Stimulated activated CD4-positive, alpha-beta T cell treated with anti-CD3 and anti-CD28 coated beads, Interleukin-15, amount 100 ng/mL, for 48 hours (primary cell): ENCODE measurements at places on chromosomes 16 and 17.
A peak's percentile ranks its signal among the peaks of the same experiment; 100 is the strongest.

DNA sequence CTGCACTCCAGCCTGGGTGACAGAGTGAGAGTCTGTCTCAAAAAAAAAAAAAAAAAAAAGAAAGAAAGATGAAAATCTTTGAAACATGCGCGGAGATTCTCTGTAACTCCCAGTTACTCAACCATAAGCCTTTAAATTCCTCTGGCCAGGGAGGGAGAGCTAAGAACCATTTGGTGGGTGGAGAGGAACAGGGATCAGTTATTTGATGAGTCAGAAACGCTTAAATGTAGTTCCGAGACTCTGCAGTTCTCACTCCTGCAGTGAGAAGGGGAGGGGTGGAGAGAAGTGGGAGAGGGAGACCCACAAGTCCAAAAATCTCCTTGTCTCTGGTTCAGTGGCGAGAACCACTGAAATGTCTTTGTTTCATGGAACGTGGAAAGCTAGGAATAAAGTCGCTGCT, 266.7 kb downstream of the SOX9 start:
- no peak for DNase-seq

DNA sequence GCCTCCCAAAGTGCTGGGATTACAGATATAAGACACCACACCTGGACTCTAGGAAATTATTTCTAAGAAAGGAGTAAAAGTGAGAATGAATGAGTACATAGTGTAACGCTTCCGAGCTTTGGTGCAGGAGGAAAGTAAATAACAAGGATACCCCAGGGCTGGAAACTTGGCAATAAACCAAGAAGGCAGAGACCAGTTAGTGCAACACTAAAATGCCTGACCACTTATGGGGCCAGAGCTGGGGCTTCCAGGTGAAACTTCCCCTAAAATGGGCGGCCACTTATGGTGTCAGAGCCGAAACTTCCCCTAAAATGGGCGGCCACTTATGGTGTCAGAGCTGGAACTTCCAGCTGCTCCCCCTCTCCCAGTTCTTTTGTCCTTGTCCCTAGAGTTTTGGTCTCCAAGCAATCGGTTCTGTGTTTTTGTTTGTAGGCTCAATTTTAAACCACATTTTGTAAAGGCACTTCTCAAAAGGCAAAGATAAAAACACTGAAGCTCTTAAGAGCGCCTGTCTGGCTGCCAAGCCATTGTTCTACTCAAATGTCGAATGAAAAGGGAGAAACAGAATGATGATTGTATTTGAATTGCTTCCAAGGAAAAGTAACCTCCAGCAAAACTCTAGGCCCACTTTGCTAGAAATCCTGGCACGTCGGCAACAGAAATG, 63.9 kb downstream of the NXN start:
- DNase-seq = no peak

- no peak for DNase-seq
Measured at GRCh38 chr17:29102741-29103181, 59.8 kb downstream of the PIPOX start.

GRCh38 chr17:807523-808294, 25.6 kb downstream of the MRM3 start:
- DNase-seq = no peak

DNA sequence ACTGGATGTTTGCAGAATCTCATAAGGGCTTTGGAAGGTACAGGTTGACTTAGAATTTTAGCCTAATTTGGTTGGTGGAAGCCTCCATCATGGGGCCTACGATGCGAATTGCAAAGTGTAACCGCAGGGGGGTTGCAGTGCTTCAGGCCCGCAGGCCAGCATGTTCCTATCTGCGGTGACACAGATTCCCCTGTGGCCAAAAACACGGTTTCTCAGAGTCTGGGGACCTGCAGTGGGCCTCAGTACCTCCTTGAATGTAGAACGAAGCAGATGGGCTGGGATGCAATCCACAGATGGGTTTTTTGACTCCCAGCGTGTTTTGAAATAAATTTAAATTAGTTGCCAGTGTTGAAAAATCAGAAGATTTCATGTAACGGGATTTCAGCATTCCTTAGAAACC, 34.7 kb downstream of the KIAA0513 start:
- DNase-seq = no peak

DNA sequence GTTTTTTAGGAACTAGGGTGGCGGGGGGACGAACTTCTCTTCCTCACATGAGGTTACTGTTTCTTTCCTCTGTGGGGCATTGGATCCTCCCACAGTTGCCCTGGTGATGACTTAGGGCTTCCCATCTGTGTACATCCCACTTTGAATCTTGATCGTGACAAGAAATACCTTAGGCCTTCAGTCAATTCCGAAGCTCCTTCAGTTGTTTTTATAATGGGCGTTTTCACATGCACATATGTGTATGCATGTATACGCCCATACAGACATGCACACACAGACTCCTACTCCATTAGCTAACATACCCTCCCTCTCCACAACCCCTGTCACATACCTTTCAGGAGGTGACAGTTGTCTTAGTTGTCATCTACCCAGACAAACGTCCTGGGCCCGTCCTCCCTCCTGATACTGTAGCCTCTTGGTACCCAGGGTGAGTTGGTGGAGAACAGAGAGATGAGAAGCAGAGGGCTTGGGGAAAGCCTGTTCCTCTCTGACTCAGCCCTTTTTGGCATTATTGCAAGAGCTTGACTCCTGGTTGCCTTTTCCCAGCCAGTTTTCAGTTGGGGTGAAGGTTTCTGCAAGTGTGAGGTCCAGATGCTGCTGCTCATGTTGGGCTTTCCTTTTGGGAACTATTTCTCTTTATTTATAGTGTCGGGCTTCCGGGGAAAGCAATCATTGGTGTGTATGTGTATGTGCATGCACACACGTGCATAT, 2.2 kb upstream of the AOC2 start:
- no peak for DNase-seq

DNA sequence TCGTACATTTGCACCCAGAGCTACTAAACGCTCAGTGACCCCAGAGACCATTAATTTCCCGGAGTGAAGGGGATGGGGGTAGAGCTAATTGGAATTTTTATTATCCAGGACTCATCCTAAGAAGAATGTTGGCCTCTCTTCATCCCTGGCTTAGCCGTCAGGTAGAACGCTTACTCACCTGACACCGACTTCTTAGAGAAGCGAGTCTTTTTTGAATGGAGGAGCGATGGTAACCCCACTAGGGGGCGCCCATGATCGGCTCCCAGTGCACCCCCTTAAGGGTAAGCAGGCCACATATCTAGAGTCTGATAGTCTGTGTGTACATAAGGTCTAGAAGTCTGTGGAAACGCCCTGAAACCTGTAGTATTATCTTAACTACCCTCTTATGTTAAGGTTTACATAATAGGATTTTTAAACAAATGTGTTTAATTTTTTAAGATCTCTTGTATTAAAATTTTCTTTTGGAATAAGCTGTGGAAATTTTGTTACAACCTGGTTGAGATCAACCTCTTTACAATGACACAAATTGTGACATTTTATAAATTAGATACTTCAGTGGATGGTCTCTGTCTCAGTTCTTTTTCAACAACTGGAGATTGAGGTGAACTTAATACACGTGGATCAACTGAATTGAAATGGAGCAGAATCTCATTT, 229.8 kb downstream of the CPPED1 start:
- DNase-seq = peak; percentile 55

GRCh38 chr17:6711081-6711674, 2.0 kb downstream of the SLC13A5 start:
- DNase-seq = no peak

GRCh38 chr17:60305141-60305540, 86.8 kb downstream of the USP32 start:
- DNase-seq = peak; percentile 7

DNA sequence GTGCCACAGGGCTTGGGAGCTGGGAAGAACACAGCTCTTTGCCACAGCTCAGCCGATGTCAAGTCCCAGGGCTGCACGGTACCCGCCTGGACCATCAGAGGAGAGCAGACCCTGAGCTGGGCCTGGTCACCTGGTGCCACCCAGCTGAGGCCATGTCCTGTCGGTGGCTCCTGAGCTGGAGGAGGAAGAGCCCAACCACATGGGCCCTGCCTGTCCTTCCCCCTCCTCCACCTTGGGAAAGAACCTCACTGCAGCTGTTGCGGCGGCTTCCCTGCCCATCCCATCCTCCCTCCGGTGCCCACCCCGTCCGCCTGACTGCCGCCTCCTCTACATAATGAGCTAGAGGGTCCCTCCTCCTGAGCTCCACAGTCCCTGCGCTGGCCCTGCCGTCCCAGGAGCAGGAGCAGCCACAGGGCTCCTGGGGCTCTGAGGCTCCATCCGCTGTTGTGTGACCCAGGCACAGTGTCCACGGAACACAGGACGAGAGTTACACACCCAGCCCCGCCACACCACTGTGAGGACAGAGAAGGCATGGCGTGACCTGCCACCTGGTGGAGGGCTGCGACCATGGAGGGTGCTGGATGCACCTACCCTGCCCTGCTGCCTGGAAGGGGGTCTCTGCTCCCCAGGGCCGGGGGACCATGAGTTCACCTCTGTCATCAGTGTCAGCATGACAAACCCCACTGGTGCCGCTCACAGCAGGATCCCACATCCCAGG, 21.4 kb upstream of the CHMP6 start:
- DNase-seq = no peak

- DNase-seq = no peak
Measured at GRCh38 chr17:57735230-57735629, 9.9 kb downstream of the CCDC182 start.

DNA sequence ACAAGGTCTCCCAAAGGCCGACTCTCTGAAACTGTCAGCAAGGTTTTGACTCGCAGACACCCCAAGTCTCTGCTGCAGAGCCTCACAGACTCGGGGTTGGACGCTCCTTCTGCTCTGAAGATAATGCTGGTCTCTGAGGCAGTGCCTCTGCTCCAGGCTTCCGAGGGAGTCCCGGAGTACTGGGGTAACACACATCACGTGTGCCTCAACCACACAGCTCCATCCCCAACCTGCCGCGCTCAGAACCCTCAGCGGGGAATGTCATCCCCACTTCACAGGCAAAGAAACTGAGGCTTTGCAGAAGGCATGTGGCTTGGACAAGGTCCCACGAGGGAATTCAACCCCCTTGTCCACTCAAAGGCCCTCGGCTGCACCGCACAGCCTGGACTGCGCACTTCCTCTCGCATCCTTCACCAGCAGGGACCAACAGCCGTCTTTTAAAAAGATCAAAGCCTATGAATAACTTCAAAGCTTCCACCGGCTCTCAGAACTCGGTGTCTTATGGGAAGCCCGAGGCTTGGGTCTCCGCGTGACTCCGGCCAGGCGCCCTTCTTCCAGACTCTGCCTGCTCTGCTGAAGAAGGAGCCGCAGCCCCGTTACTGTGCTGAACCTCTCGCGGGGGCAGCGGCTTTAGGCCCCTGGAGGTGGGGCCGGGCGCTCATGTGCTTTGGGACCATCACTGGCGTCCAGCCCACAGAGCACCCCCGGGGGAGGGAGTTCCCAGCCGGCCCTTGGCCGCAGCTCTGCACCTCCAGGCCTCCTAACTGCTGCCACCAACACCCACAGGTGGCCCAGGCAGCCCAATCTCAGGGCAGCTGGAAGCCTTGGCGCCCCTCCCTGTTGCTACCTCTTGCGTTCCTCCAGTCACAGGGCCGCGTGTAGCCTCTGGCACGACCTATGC, 2.2 kb downstream of the TMEM204 start:
- DNase-seq = no peak

- DNase-seq = no peak
Measured at GRCh38 chr17:29930409-29931010, 482 bp upstream of the SSH2 start.

- DNase-seq = no peak
Measured at GRCh38 chr17:28620010-28620409, 6.0 kb upstream of the RSKR start.

DNA sequence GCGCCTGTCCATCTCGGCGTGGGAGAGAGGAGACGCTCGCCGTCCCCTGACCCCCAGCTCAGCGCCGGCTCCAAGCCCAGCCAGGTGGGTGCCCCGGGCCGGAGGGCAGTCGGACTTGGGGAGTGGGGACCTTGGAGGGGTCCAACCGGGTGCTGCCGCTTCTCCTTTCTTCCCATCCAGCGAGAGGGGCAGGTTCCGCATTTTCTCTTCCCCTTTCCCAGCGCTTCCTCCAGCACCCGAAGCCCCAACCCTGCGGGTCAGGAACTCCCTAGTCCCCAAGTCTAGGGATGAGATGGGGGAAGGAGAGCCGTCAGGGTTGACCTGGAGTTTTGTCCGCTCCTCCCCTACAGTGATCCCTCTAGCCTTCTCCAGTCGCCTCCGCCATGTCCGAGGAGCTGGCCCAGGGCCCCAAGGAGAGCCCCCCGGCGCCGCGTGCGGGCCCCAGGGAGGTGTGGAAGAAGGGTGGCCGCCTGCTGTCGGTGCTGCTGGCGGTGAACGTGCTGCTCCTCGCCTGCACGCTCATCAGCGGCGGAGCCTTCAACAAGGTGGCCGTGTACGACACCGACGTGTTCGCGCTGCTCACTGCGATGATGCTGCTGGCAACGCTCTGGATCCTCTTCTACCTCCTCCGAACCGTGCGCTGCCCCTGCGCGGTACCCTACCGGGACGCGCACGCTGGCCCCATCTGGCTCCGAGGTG, at the start of gene OTOP2:
TSS of gene OTOP2 (plus strand) at position 24 of the 699 bp plus-strand sequence. CDS start at position 384, 360 bp downstream.
- DNase-seq = no peak

- DNase-seq = no peak
Measured at GRCh38 chr17:72518753-72519597, 398.2 kb downstream of the SOX9 start.

DNA sequence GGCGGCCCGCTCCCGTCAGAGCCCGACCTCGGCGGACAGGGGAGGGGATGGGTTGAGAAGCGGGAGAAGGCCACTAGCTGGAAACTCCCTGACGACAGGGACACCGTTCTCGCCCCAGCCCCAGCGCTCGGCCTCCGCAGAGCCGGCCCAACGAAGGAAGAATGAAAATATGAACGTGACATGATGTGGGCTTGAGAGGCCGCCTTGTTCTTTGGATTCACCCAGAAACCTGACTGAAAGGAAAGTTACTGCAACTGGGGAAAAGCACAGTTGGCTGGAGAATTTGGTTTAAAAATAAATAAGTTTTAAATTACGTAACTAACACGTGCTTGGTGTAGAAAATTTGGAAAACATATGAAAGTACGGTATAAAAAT, 21.1 kb downstream of the NPTX1 start:
- peak; percentile 36 for DNase-seq

- no peak for DNase-seq
Measured at GRCh38 chr17:9811086-9811485, 10.8 kb downstream of the GSG1L2 start.

- no peak for DNase-seq
Measured at GRCh38 chr17:45342871-45343526, 26.2 kb upstream of the MAP3K14 start.

DNA sequence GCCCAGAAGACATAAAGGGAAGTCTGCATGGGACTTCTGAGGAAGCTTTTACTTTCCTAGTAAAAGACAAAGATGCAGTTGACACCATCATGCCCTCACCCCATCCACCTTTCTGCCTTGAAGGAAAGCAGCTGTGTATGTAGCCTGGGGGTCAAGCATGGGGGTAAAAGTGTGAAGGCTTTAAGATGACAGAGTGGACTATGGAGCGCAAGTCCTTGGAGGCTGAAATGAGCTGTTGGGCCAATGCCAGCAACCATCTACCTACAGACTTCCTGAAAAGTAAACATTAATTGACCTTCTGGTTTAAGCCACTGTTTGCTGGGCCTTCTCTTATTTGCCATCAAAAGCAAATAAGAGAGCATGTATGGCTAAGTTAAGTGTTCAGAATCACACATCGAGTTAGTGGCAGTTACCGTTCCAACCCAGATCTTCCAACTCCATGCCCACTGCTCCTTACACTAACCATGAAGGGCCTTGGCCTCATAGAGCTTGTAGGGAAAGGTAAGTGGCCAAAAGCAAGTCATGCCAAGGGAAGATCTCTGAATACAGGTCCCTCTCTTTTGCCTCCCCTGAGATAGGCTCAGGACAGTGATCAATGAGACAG, 30.0 kb downstream of the SLC13A5 start:
- DNase-seq = no peak
